ENCODE measurements at places on chromosomes 1 and 21.

DNA sequence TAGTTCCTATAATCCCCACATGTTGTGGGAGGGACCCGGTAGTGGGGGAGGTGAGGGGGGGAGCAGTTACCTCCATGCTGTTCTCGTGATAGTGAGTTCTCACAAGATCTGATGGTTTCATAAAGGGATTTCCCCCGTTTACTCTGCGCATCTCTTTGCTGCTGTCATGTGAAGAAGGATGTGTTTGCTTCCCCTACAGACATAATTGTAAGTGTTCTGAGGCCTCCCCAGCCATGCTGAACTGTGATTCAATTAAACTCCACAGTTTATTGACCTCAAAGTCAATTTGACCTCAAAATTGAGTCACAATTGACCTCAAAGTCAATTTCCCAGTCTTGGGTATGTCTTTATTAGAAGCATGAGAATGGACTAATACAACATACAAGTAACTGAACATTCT is 19.7 kb downstream of the DPH5 start:
- DNase-seq, result peak; percentile 10

- peak; percentile 45 for DNase-seq
Measured at GRCh38 chr1:235270625-235271024, 57.4 kb downstream of the ARID4B start.

GRCh38 chr1:213598263-213598662 is 389.5 kb upstream of the PROX1 start:
- DNase-seq, result no peak

DNA sequence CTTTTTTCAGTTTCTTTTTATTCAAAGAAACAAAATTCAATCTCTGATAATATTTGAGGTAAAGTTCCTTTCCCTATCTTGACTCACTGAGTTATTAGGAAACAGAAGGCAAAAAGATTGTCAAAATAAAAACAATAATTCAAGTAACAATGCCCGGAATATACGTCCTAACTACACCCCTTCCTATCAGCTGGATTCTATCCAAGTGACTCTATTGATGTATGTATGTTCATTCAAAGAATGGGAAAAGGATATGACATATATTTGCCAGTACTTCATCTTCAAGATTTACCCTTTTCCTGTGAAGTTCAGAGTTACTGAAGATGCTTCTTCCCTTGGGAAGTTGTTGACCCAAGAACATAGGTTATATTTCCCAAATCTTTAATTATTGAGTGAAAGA is 13.7 kb downstream of the SPRTN start:
- DNase-seq, result no peak

DNA sequence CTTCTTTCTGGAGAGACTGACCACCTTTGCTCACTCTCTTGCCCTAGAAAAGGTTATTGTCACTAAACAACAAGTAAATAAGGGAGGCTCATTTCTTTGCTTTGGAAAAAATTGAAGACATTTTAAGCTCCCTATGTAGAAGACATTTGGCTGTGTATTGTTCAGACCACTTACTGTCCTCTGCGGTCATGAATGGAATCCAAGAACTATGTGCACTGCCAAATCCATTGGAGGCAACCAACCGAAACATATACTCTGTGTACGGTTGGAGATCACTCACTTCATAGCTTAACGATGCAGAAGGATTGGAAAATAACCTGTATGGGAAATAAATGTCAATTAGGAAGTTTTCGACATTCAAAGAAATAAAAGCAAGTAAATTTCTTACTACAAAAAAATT is 332.8 kb downstream of the KCTD3 start:
- no peak for DNase-seq

DNA sequence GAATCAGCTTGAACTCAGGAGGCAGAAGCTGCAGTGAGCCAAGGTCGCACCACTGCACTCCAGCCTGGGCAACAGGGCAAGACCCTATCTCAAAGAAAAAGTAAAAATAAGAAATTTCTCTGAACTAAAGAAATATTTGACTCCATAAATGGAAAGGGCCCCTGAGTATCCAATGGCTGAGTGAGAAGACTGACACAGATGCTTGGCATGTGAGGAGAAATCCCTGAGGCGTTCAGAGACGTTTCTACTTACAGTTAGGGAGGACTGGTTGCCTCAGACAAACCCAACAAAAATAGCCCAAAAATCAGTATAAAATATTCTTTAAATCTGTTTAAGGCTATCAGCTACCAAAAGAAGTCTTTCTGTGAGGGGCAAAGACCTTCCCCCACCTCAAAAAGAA is 3.0 kb upstream of the SUMO3 start:
- peak; percentile 60 for DNase-seq

DNA sequence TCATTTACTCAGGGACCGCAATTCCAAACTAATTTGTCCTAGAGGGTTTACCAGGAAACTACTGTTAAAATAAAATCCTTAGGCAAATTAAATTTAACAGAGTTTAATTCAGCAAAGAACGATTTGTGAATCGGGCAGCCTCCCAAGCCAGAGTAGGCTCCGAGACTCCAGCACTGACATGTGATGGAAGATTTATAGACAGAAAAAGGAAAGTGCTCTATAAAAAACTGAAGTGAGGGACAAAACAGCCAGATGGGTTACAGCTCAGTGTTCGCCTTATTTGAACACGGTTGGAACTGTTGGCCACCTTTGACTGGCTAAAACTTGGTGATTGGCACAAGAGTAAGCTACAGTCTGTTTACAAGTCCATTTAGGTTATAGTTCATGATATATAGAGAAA is 35.2 kb upstream of the RCSD1 start:
- no peak for DNase-seq

DNA sequence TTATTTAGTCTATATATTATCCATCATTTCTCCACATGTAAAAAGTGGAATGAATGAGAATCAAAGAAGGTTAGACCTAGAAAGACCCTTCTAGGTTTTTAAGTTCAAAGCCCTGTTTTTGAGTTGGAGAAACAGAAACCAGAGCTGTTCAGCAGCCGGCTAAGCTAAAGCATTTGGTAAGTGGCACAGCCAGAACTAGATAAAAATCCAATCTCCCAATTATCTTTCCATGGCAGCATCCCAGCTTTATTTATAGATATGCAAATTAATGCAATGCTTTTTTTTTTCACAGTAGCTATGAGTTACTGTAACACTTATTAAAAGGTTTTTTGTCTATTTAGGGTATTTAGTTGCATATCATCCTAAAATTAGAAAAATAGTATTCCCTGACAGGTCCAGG is 85.1 kb downstream of the NIBAN1 start:
- DNase-seq, result no peak

- peak; percentile 88 for DNase-seq
Measured at GRCh38 chr1:28914228-28915030, at the start of gene EPB41. EPB41 (plus strand) TSS chr1:28914569; CDS start chr1:28987438, 72,869 bp downstream.
